ENCODE measurements at places on chromosomes 5 and 9. TPM values are rescaled to one million over a fixed set of nuclear protein-coding genes. Genes with fewer than 3 reads are reported as not detected.

SPATA31D3 gene
- not detected for polyA plus RNA-seq

PRLR gene
- polyA plus RNA-seq = 3.8 TPM

SPAG8 gene
- 0.14 TPM for polyA plus RNA-seq

BARX1 gene
- polyA plus RNA-seq = not detected

DNA sequence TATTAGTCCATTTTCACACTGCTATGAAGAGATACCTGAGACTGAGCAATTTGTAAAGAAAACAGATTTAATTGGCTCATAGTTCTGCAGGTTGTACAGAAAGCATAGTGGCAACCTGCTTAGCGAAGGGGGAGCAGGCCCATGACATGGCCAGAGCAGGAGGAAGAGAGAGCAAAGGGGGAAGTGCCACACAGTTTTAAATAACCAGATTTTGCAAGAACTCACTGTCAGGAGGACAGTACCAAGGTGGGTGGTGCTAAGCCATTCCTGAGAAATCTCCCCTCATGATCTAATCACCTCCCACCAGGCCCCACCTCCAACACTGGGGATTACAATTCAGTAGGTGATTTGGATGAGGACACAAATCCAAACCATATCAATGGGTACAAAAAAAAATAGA lies 16.8 kb upstream of the PCSK5 start:
- H3K4me3 ChIP-seq = no peak overlapping the region
- no peak overlapping the region for H3K27ac ChIP-seq
- H3K36me3 ChIP-seq = no peaks in the 10 kb centered on the region
- DNase-seq = no peak
- no peaks in the 10 kb centered on the region for H3K27me3 ChIP-seq

DNA sequence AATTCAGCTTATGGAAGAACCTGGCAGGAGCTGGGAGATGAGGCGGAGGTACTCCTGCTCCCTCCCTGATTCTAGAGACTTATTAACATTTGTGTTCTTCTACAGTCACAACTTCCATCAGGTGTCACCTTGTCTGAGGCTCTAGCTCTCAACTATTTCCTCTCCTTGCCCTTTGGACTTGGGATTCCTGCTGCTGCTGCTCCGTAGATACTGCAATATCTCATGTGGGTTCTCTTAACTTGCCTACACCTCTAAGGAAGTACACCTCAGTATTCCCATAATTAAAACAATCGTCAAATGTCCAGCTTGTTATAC lies 21.2 kb downstream of the ANXA1 start:
- no peak overlapping the region for H3K4me3 ChIP-seq
- no peak for DNase-seq

GRCh38 chr5:151348789-151349188 lies 1.4 kb upstream of the SLC36A2 start:
- no peak overlapping the region for H3K4me3 ChIP-seq
- H3K27ac ChIP-seq = no peak overlapping the region
- no peaks in the 10 kb centered on the region for H3K27me3 ChIP-seq
- no peak for DNase-seq
- H3K4me1 ChIP-seq = no peaks in the 10 kb centered on the region

GRCh38 chr5:1185629-1186350 lies 15.6 kb upstream of the SLC6A19 start:
- peak overlapping the region; percentile 57 for H3K27ac ChIP-seq
- H3K27me3 ChIP-seq = no peaks in the 10 kb centered on the region
- H3K4me3 ChIP-seq = no peak overlapping the region
- H3K4me1 ChIP-seq = peaks cover 59% of the 10 kb centered on the region
- DNase-seq = peak; percentile 67

- no peaks in the 10 kb centered on the region for H3K27me3 ChIP-seq
- peaks cover 25% of the 10 kb centered on the region for H3K4me1 ChIP-seq
- H3K27ac ChIP-seq = no peak overlapping the region
- no peak overlapping the region for H3K4me3 ChIP-seq
- H3K36me3 ChIP-seq = no peaks in the 10 kb centered on the region
These were observed 97.8 kb downstream of the MED10 start for GRCh38 chr5:6280425-6281100.

DNA sequence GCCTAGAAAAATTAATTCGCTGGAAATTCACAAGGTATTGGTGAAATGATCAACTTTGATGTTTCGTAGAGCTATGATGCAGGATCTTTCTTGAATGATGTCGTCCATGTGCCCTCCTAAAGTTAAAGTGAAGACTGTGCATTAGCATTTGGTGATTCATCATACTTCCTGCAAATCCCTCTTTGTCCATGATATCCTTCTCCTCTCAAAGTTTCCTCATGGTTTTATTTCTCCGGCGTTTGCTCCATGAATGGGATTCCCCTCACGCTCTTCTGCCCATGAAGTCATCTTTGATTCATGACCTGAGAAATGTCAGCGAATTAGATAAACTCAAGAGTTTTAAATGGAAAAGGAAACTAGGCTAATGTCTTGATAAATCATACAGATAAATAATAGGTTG lies 372.7 kb downstream of the PSAT1 start:
- no peak overlapping the region for H3K27ac ChIP-seq
- H3K4me3 ChIP-seq = no peak overlapping the region
- no peaks in the 10 kb centered on the region for H3K4me1 ChIP-seq
- H3K36me3 ChIP-seq = no peaks in the 10 kb centered on the region
- no peaks in the 10 kb centered on the region for H3K27me3 ChIP-seq
- DNase-seq = no peak

DNA sequence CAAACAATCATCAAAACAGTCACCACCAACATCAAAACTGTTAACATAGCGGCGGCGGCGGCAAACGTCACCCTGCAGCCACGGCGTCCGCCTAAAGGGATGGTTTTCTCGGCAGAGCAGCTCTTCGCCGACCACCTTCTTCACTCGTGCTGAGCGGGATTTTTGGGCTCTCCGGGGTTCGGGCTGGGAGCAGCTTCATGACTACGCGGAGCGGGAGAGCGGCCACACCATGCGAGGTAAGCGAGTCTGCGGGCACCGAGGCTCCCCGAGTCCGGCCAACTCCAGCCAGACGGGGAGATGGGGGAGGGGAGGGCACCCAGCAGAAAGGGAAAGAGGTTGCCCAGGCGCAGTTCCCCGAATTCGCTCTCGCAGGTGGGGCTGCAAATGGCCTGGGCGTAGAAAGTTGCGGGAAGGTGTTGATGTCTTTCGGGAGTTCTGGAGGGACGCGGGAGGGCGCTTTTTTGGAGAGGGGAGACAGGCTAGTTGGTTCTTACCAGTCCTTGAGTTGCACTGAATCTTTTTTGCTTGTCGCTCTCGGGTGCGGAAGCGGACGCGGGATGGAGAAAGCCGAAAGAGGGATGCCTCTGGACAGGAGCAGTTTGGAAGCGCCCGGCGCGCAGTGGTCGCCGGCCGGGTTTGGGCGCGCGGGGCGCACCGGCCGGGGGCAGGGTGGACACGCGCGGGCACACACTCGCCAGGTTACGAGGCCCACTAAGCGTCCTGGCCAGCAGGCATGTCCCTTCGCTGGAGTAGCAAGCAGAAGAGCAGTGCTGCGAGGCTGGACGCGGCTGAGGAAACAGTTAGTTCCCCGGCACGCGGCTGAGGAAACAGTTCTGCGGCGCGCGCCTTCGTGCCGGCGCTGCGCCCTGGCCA lies 849 bp downstream of the RORB start:
- H3K36me3 ChIP-seq = no peaks in the 10 kb centered on the region
- H3K27ac ChIP-seq = no peak overlapping the region
- no peak for DNase-seq
- peaks cover 12% of the 10 kb centered on the region for H3K27me3 ChIP-seq
- peak overlapping the region; percentile 95 for H3K4me3 ChIP-seq

- DNase-seq = no peak
- no peak overlapping the region for H3K4me3 ChIP-seq
- no peak overlapping the region for H3K27ac ChIP-seq
- H3K27me3 ChIP-seq = no peaks in the 10 kb centered on the region
- H3K36me3 ChIP-seq = no peaks in the 10 kb centered on the region
These were observed 1720.6 kb upstream of the WWC1 start for GRCh38 chr5:166570865-166571264.

- H3K36me3 ChIP-seq = no peaks in the 10 kb centered on the region
- H3K27me3 ChIP-seq = no peaks in the 10 kb centered on the region
- peak overlapping the region; percentile 46 for H3K4me3 ChIP-seq
- H3K4me1 ChIP-seq = peaks cover 3% of the 10 kb centered on the region
- peak; percentile 44 for DNase-seq
These were observed 97.8 kb upstream of the KLF4 start for GRCh38 chr9:107587191-107587963.

GRCh38 chr9:87798261-87798833 lies 72.4 kb downstream of the CTSL start:
- H3K27ac ChIP-seq = no peak overlapping the region
- H3K27me3 ChIP-seq = no peaks in the 10 kb centered on the region
- H3K4me1 ChIP-seq = peaks cover 4% of the 10 kb centered on the region
- no peaks in the 10 kb centered on the region for H3K36me3 ChIP-seq
- no peak for DNase-seq

DNA sequence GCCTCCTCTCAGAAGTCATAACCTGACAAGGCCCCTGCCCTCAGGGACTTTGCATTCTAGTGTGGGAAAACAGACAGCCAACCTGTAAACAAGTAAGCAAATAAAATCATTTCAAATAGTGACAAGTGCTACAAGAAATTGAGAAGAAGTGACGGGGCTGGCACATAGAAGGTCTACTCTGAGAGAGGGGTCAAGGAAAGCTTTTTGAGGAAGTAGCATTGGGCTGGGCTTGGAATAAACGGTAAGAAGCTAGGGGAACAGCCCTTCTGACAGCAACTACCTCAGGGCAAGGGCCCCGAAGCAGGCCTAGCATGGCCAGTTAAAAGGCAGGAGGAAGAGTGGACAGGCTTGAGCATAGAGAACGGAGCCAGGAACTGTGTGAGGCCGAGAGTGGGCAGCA lies 4.8 kb upstream of the SLC2A8 start:
- H3K27ac ChIP-seq = no peak overlapping the region
- no peaks in the 10 kb centered on the region for H3K36me3 ChIP-seq
- DNase-seq = no peak
- no peak overlapping the region for H3K4me3 ChIP-seq
- no peaks in the 10 kb centered on the region for H3K27me3 ChIP-seq

DNA sequence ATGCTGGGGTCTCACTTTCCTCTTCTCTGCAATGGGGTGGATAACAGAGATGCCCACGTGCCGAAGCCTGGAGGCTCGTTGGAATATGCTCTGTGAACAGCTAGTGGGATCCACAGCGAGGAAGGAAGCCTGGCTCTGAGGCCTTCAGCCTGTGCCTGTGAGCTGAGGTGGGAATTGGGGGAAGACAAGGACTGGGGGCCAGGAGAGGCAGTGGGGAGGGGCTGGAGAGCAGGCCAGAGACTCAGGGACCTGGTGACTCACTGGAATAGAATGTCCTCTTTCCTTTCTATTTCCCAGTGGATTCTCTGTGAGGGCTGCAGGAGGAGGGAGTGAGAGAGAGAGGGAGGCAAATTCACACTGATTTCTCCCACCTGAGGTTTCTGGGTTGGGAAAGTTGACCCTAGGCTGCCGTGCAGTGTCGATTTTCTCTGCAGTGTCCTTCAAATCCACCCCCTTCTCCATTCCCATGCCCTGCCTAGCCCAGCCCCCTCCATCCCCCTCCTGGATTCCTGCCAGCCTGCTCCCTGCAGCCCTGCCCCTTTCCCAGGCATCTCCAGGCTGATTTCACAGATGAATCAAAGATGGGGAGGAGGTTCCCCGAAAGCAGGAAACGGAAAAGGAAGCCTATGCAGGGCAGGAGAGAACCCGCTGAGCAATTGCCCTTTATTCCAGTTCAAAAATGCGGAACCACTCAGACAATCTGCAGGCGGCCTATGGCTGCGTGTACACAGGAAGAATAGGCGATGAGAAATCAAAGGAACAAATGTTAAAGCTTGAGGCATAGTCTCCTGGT lies 1.4 kb upstream of the SPAAR start:
- H3K27ac ChIP-seq = peak overlapping the region; percentile 74
- H3K4me3 ChIP-seq = no peak overlapping the region
- peak; percentile 69 for DNase-seq
- H3K4me1 ChIP-seq = peaks cover 34% of the 10 kb centered on the region
- no peaks in the 10 kb centered on the region for H3K36me3 ChIP-seq
- H3K27me3 ChIP-seq = no peaks in the 10 kb centered on the region

DNA sequence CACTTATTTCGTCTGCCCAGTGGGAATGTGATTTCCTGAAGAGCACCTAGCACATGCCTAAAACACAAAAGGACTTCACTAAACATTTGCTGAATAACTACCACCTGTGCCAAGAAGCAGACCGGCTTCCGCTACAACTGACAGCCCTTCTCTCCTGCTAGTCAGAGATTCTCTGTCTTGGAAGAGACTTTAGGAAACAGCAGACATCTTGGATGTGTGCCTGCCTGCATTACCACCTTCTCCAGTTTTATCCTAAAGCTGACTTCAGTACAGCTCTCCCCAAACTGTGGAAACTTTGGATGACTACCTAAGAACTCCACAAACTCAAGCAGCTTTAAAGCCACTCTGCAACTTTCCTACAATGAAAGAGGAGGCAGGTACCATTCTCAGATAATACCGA lies 116.5 kb upstream of the MAN2A1 start:
- no peak for DNase-seq
- no peak overlapping the region for H3K4me3 ChIP-seq
- no peaks in the 10 kb centered on the region for H3K4me1 ChIP-seq
- no peaks in the 10 kb centered on the region for H3K27me3 ChIP-seq
- no peaks in the 10 kb centered on the region for H3K36me3 ChIP-seq

GRCh38 chr5:181566-181965 lies 9.7 kb upstream of the LRRC14B start:
- H3K4me1 ChIP-seq = no peaks in the 10 kb centered on the region
- H3K36me3 ChIP-seq = no peaks in the 10 kb centered on the region
- no peaks in the 10 kb centered on the region for H3K27me3 ChIP-seq
- no peak overlapping the region for H3K4me3 ChIP-seq

GRCh38 chr5:6194906-6195612 lies 183.3 kb downstream of the MED10 start:
- H3K27me3 ChIP-seq = no peaks in the 10 kb centered on the region
- no peak for DNase-seq
- H3K4me1 ChIP-seq = no peaks in the 10 kb centered on the region

DNA sequence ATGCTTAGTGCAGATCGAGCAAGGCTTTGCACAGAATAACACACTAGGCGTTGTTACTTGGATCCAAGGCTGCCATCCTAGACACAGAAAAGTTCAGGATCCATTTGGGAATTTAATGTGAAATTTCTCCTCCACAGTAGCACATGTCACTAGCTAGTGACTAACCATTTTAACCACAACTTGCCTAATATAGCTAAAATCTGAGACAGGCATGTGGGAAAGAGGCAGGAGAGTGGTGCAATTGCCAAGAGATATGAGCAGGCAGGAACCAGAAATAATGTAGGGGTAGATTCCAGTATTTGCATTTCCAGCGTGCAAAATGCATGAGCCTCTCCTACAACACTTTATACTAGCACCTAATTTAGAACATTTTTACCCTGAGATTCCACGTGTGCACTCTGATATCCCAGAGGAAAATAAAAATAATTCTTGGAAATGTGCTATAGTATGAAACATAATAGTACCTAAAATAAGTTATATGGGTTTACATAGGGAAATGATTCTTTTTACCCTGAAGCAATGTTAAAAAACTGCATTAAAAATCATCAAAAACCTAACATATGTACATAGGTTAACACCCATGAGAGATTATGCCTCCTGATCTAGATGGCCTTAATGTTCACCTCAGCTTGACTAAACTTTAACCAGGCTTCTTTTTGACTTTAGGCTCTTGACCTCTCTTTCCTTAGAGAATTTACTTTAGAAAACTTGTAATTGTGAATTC lies 1230.6 kb upstream of the NUDT12 start:
- no peak for DNase-seq
- H3K27ac ChIP-seq = no peak overlapping the region
- H3K36me3 ChIP-seq = no peaks in the 10 kb centered on the region
- H3K27me3 ChIP-seq = no peaks in the 10 kb centered on the region
- H3K4me1 ChIP-seq = no peaks in the 10 kb centered on the region

Data from liver (tissue), 10 donors.